Stimulated activated CD4-positive, alpha-beta T cell treated with anti-CD3 and anti-CD28 coated beads, Interleukin-1b, Interleukin-23, amount 100 ng/mL, for 1 hour (primary cell): ENCODE measurements at places on chromosomes 16 and 17.
A peak's percentile ranks its signal among the peaks of the same experiment; 100 is the strongest.

GRCh38 chr16:80620736-80621605 is 80.2 kb downstream of the DYNLRB2 start:
- DNase-seq: no peak

GRCh38 chr17:80430446-80431245 is 15.7 kb downstream of the ENDOV start:
- DNase-seq: no peak

- no peak for DNase-seq
Observed at GRCh38 chr16:14600164-14600563, 29.9 kb downstream of the PARN start.

DNA sequence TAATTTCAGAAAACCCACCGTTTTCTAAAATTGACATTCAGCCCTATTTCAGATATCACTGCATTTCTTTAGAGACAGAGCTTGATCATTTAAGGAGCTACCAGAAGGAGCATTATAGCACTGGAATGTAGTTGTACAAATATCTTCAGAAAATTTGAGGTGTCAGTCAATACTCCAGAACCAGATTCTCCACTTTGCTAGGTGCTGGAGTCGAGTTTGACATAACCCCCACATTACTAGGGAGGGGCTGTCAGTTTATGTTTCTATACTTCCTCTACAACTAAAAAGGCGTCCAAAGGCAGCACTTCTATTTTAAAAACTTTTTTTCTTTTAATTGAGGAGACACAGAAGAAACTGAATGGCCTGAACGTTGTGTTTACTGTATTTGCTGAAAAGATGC is 892 bp upstream of the KIAA0513 start:
- no peak for DNase-seq

GRCh38 chr17:7977805-7978204 is 24.6 kb upstream of the GUCY2D start:
- DNase-seq: no peak

DNA sequence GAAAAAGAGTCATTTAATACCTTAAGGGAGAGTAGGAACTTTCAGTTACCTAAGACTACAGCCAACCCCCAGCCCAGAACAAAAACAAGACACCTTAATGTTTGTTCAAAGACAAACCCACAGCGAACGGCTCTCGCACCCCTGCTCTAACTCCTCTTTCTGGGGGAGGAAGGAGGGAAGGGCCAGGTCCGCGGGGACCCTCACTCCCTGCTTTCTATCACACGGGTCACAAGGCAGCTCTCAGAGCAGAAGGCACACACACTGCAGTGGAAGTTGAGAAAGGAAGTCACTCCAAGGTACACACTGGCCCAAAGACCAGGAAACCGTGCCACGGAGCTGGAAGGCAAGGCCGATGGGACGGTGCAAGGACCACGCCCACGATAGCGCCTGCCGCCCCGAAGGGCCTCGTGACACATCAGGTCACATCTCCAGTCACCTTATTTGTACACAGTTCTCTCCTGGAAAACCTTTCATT is 10.0 kb downstream of the LITAFD start:
- no peak for DNase-seq

GRCh38 chr16:80468029-80468428 is 72.8 kb upstream of the DYNLRB2 start:
- no peak for DNase-seq

- DNase-seq: no peak
Observed at GRCh38 chr16:19177111-19177739, 9.2 kb downstream of the SYT17 start.

DNA sequence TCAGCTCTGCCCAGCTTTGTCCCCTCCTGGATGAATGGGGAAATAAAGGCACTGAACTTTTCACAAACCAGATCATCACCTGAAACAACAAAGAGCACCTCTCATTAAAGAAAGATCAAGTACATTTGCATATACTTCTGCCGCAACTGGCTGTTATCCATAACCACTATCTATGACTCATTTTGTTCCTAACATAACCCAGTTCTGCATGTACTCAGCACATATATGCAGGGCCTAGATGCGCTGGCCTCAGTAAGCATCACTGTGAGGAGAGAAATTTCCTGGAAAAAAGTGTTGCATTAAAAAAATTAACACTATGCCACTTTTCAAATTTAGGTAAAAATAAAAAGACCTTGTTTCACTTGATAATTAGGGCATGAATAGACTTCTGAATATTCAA is 1718.4 kb downstream of the TP53TG3F start:
- no peak for DNase-seq

DNA sequence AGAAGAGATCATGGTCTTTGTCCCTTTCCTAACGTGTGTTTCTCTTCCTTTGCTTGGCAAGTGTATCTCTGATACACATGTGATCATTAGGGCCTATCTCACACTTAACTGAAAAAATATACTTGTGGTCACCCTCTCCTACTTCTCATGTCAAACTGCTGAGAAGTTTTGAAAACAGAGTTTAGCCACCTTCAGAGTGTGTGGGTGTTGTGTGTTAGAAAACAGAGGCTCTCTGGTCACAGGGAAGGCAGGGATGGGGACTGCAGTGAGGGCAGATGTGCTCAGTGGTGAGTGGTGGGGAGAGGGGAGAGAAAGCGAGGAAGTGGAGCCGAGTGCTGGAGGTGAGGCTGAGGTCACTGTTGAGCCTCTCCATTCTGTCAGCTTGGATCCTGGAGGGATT is 29.4 kb downstream of the GRB7 start:
- no peak for DNase-seq

GRCh38 chr17:36705874-36706731 is 104.7 kb downstream of the MRM1 start:
- DNase-seq: no peak

- no peak for DNase-seq
Observed at GRCh38 chr17:83018658-83019193, 60.7 kb upstream of the METRNL start.

- DNase-seq: no peak
Observed at GRCh38 chr16:57725554-57725953, 10.0 kb upstream of the KATNB1 start.

- no peak for DNase-seq
Observed at GRCh38 chr17:76924345-76925342, 56.4 kb downstream of the MGAT5B start.

- no peak for DNase-seq
Observed at GRCh38 chr17:39617446-39618245, 9.1 kb upstream of the PPP1R1B start.

DNA sequence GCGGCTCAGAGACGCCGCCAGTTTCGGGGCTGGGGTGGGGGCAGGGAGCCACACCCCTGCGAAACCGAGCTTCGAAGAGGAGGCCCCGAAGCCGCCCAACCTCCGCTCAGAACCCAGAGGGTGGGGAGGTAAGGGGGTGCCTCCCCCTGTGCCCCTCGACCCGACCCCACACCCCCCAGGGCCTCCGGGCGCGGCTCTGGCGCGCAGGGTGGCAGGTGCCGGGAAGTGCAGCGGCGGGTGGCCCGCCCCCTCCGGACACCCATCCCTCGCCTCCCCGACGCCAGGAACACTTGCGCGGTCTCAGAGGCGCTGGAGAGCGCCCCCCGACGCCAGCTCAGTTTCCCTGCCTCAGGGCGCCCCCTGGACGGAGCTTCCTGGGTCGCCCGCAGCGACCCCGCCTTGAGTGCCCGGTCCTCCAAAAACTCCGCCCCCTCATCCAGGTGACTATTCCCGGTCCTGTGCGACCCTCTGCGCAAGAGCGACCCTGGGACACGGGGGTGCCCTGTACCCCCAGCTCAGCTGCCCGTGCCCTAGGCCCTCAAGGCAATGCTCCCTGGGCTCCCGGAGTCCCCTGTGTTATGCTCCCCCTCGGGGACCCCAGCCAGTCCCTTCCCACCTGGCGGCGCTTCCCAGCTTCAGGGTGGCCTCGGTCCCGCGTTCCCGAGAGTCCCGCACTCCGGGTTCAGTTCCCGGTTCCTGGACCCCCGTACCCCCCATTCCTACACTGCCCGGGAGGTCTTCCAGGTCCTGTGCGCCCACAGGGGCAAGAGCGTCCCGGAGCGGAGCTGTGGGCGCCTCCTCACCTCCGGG is 562 bp downstream of the PPL start:
- DNase-seq: no peak

- DNase-seq: peak; percentile 67
Observed at GRCh38 chr17:66191593-66192377, at the start of gene CEP112. Gene CEP112, minus strand, starts transcription at chr17:66192133.

- DNase-seq: no peak
Observed at GRCh38 chr17:58569196-58569595, 54.8 kb upstream of the MTMR4 start.

DNA sequence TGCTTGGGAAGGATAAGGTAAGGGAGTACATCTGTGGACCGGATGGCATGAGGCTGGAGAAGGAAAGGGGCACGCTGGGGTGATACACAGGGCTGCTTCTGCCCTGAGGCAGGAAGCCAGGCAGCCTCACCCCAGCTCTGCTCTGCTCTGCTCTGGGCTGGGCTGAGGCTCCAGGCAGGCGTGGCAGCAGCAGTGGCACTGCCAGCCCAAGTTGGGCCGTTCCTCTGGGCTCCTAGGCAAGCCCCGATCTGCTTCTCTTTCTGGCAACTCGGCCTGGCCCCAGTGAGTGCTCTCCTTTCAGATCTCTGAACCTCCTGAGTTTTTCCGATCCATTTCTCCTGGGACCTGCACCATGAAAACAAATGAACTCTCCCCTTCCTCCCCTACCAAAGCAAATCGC is 44.9 kb downstream of the VAC14 start:
- no peak for DNase-seq

GRCh38 chr16:86523166-86523740 is 12.9 kb downstream of the FOXF1 start:
- DNase-seq: no peak

- no peak for DNase-seq
Observed at GRCh38 chr16:24689128-24689527, 40.3 kb upstream of the TNRC6A start.

GRCh38 chr17:37842401-37842800 is 81.8 kb upstream of the TBC1D3K start:
- DNase-seq: no peak

DNA sequence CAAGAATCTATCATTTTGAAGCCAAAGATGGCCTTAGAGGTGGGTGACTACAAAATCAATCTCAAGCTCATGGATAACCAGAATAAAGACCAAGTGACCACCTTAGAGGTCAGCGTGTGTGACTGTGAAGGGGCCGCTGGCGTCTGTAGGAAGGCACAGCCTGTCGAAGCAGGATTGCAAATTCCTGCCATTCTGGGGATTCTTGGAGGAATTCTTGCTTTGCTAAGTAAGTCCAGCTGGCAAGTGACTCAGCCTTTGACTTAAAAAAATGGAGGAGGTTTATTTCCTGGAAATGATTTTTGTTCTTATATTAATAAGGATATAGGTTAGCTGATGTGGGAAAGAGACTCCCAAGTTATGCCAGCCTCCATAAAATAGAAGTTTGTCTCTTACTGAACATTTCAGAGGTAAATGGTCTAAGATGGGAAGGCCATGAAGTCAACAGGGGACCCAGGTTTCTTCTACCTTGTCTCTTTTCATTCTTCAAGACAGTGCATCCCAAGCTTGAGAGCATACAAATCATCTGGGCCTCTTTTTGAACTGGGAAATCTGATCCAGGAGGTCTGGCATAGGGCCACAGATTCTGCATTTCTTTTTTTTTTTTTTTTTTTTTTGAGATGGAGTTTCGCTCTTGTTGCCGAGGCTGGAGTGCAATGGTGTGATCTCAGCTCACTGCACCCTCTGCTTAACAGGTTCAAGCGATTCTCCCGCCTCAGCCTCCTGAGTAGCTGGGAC is 19.8 kb upstream of the TANGO6 start:
- no peak for DNase-seq

GRCh38 chr17:52524096-52524637 is 365.7 kb upstream of the CA10 start:
- DNase-seq: no peak

GRCh38 chr17:11814655-11815262 is 182.5 kb downstream of the ZNF18 start:
- no peak for DNase-seq

DNA sequence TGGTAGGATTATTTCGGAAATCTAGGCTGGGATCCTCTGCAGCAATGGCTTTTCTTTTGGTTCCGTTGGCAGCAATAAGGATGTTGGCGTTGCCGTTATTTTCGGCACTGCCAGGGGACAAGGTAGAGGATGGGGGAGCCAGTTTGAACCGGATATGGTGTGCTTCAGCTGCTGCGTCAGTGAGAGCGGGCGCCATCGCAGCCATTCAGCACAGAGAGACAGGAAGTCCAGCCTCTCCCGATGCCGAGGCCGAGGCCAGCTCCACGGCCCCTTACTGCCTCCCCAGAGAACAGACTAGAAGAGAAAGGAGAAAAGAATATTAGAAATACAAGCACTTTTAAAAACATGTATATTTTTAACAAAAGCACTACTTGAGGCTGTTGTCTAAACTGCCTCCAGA is 21.3 kb downstream of the KANSL1 start:
- no peak for DNase-seq

DNA sequence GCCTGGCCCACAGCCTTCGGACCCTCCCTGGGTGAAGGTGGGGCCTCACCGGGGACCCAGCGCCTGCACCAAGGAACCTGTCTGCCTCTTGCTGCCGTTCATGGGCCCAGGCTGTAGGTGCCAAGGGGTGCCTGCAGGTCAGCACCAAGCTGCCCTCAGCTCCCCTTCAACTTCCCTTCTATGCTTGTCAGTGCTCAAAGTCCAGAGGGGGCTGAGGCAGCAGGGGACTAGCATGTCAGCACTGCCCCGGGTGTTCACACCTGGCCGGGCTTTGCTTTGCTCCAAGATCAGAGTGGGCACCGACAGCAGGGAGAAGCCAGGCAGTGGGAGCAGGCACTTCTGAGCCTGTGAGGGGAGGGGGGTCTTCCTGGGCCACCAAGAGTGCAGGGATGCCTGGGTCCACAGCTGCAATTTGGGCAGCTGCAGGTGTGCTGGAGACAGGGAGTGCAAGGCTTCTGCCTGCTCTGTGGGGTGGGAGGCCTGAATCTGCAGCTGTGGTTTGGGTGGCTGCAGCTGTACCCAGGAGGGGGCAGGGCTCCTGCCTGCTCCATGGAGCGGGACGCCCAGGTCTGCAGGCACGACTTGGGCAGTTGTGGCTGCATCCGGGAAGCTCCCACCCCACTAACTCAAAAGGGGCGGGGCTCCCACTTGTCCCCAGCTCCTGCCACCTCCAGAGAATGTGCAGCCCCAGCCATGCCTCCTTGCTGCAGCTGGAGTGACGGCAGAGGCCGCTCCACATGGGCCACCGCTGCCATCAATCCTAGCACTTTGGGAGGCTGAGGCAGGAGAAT is 27.6 kb upstream of the PRM1 start:
- DNase-seq: no peak

- no peak for DNase-seq
Observed at GRCh38 chr17:29621751-29622194, 939 bp downstream of the CORO6 start.
